Activated naive CD8-positive, alpha-beta T cell treated with anti-CD3 and anti-CD28 coated beads, Interleukin-2, amount 10 ng/mL, durations not matched to agents 7 days and 5 days (primary cell): ENCODE measurements at places on chromosomes 13 and 19. TPM values are rescaled to one million over a fixed set of nuclear protein-coding genes. Genes with fewer than 3 reads are reported as not detected.

DNA sequence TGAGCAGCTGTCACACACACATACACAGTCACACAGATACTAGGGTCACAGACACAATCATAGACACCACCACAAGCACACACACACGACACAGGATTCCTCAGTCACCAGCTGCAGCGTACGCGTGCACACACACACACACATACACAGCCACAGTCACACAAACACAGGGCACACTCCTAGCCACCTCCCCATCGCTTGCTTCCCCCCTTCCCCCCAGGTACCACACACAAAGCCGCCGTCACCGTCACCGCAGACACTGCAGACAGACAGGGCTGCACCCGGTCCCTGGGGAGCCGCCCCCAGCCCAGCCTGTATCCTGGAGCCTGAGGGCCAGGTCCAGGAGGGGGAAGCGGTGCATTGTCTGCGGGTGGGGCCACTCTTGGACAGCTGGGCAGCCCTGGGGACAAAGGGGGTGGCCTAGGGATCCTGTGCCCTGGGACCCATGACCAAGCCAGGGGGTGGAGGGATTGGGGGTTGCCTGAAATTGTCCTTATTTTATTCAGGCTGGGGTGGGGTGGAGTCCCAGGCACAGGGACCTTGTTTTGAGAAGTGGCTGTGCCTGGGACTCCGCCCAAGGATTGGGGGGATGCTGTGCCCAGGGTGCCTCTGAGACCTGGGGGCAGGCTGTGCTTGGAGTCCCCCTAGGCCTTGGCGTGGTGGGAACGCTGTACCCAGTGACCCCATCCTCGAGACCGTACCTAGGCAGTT, 957 bp downstream of the NUMBL start:
- DNase-seq = no peak

DNA sequence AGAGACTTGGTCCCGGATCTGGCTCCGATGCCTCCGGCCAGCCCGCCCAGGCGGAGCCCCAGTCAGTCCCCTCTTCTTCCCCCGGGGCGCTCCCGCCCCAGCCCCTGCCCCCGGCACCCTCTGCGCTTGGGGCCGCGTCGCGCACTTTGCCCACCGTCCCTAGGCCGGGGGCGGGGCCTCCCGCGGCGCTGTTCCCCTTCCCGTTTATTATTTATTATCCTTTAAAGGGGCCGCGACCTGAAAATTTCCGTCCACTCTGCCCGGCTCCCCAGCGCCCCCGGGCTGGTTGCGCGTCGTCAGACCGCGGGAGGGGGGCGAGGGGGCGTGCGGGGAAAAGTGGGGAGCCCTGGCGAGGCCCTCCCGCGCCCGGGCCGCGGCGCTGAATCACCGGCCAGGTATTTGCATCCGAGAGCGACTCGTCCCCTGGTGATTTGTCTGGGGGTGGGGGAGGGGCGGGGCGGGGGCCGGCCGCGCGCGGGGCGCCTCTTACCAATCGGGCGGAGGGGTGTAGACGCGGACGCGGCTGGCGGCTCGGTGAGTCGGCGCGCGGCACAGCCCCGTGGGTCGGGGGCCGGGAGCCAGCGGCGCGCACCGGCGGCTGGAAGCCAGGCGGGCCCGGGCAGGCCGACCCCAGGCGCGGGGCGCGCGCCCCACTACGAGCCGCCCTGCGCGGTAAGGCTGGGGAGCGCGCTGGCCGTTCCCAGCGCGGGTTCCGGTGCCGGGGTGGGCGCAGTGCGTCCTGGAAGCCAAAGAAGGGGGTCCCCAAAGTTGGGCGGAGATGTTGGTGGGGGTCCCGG, at the start of gene ARID3A:
TSS of gene ARID3A (plus strand) at position 510 of the 797 bp plus-strand sequence. CDS start 3,494 bp downstream, outside the sequence.
- DNase-seq = peak; percentile 90

Gene SULT2A1
- not detected for total RNA-seq

- no peak for DNase-seq
Observed at GRCh38 chr19:34225659-34226015, 28.7 kb upstream of the GARRE1 start.

DNA sequence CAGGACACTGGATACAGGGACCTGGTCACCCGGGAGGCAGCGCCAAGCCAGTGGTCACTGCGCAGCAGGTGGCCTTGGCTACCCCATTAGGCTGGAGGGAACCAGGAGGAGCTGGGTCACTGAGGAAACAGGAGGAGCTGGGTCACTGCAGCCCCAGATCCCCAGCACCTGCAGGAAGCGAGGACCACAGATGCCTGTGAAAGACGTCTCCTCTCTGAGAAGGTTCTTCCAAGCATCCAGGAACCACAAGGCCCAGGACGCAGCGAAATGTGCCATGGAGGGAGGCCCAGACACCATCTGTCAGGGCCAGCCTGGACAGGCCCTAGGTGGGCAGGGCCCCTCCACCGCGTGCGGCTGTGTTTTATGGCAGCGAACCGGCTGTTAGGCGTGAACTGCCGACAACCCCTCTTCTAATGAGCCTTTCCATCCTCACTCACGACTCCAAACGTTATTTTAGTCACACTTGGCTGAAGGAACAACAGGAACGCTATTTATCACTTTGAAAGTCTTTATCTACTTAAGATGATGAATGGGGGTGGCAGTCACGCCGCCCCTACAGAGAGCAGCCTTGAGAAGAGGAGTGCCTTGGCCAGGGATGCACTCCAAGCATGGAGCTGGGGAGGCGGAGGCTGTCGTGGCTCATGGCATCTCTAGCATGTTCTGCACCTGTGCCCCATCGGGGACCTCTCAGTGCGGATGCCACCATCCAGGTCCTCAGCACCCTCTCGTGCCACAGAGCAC, 53.3 kb downstream of the CEBPG start:
- DNase-seq = no peak

Gene SLAIN1
- total RNA-seq = 31.1 TPM

Gene GPR183
- 36.4 TPM for total RNA-seq

- no peak for DNase-seq
Observed at GRCh38 chr13:46327246-46327645, 59.8 kb downstream of the RUBCNL start.

- no peak for DNase-seq
Observed at GRCh38 chr19:18218600-18218999, 7.6 kb downstream of the PDE4C start.

Gene ELSPBP1
- not detected for total RNA-seq

Gene THSD1
- total RNA-seq = 0.47 TPM

GRCh38 chr13:31538067-31539042, 201.0 kb upstream of the RXFP2 start:
- no peak for DNase-seq

Gene SLC46A3
- 16.7 TPM for total RNA-seq

Gene ZNF726
- 20.3 TPM for total RNA-seq

- DNase-seq = no peak
Observed at GRCh38 chr19:50460161-50460765, 16.0 kb upstream of the EMC10 start.

DNA sequence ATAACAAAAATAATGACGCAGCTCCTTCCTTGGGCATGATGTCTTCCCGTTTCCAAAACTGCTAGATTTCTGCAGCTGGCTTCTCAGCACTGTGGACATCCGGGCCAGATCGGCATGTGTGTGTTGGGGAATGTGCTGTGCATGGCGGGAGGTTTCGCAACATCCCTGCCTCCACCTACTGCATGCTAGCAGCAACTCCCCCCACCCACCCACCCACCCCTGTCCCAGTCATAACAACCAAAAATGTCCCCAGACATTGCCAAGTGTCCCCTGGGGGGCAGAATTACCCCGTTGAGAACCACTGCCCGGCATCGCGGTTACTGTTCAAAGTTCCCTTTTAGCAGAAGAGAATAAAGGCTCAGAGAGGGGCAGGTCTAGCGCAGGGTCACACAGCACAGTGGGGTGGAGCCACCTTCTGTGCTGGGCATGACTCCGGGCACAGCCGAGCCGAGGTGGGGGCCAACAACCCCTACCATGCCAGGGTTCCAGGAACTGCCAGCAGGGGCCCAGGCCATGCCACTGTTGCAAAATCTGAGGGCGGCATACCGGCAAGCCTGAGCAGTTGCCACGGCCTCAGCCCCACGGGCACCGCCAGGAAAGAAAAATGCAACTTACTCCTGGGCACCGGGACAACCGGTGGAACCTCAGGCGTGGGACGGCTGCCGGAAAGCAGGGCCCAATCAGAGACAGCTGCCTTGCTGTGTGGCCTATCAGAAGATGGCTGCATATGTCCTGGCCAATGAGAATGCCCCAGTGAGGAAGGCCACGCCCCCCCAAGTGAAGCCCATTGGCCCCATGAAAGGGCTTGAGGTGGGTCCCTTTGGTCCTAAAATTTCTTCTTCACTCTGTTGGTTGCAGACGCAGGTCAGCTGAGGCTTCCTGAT, 22.5 kb upstream of the NFIC start:
- no peak for DNase-seq

DNA sequence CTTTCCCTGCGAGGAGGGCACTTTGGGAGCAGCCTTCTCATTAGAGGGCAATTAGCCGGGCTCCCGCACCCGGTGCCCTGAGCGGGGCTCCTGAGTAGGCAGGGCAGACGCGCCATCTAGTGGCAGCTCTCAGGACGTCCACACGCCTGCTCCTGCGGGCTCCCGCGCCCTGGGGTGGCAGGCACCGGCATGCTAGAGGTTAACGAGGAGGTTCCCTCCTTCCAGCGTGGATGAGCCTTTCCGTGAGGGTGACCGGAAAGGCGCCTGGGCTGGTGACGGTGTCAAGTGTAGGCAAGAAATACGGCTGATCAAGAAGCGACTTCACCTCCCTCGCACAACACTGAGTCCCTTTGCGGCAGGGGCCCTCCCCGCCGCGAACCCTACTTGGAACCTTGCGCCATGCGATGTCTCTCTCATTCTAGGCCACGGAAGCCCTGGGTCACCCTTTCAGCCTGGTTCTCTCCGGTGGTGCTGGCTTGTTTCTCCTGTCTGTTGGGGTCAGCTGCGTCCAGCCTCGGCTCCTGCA, 67.7 kb downstream of the ALOX5AP start:
- peak; percentile 87 for DNase-seq

DNA sequence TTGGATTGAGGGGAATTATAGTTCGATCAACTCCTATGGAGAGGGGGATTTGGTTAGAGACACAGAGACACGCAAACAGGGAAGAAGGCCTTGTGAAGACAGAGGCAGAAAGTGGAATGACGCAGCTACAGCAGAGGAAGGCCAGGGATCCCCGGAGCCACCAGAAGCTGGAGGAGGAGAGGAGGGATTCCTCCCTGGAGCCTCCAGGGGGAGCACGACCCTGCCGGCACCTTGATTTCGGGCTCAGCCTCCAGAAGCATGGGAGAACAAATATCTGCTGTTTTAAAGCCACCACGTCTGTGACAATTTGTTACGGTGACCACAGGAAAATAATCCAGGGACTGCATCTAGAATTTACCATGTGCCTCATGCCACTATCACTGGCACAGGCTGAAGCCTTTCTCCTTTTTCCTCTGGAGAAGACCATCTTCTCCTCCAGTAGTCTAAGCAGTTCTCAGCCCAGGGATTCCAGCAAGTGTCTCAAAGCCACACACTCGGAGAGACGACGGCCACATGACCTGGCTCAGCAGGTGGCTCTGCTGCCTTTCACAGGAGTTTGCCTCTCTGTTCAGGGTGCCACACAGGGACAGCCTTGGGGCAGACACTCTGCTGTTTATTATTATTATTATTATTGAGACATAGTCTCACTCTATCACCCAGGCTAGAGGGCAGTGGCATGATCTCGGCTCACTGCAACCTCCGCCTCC, 39.9 kb upstream of the CCNE1 start:
- DNase-seq = peak; percentile 39

GRCh38 chr13:98556968-98557631, 19.8 kb downstream of the STK24 start:
- DNase-seq = no peak

Gene SLC6A16
- 3.7 TPM for total RNA-seq

GRCh38 chr19:35555301-35556005, 8.0 kb downstream of the ATP4A start:
- no peak for DNase-seq

GRCh38 chr13:98487522-98487921, 89.4 kb downstream of the STK24 start:
- no peak for DNase-seq

DNA sequence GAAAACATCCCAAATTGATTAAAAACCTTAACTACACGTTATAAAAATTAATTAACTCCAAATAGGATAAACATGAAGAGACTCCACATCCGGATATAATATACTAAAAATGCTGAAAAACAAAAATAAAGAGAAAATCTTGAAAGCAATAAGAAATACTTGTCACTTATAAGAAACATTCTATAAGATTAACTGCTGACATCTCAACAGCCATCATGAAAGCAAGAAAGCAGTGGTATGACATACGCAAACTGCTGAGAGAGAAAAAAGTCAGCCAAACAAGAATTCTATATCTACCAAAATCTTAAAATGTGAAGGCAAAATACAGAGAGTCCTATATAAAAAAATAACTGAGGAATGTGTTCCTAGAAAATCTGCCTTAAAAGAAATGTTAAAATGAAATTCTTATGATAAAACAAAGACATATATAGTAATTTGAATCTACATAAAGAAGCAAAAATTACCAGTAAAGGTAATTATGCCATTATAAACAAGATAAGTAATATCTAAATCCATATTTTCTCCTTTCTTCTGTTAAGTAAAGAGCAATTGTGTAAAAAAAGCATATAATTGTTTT, 1851.1 kb downstream of the PCDH9 start:
- no peak for DNase-seq

- DNase-seq = no peak
Observed at GRCh38 chr13:81995316-81995715, 1654.4 kb upstream of the SPRY2 start.

GRCh38 chr13:112558696-112559418, 29.1 kb downstream of the TUBGCP3 start:
- DNase-seq = no peak

DNA sequence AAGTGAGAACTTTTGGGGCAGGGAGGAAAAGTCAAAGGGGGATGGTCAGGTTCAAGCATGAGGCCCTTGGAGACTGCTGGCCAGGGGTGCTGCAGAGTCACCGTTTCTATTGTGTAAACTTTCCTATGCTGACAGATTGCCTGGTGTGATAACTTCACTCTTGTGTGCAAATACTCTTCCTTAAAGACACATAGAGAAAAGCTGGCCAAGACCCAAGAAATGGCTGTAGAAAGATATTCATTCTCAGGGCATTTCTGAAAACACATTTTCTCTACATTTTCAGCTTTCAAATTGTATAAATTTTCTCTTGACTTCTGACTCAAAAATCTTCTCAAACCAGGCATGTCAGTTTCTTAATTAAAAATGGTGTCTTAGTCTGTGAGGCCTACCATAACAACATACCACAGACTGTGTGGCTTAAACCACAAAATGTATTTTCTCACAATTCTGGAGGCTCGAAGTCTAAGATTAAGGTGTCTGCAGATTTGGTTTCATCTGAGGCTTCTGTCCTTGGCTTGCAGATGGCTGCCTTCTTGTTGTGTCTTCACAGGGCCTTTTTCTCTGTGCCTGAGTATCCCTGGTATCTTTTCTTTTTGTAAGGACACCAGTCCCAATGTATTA, 304.5 kb downstream of the KCNRG start:
- no peak for DNase-seq

Gene FAM216B
- total RNA-seq = not detected

GRCh38 chr13:63011996-63012395, 1596.3 kb upstream of the PCDH20 start:
- no peak for DNase-seq
